Choroid plexus epithelial cell (primary cell): ENCODE measurements at places on chromosomes 6 and 20.

GRCh38 chr20:51036827-51037531 lies 14.1 kb upstream of the KCNG1 start:
- no peak for DNase-seq

DNA sequence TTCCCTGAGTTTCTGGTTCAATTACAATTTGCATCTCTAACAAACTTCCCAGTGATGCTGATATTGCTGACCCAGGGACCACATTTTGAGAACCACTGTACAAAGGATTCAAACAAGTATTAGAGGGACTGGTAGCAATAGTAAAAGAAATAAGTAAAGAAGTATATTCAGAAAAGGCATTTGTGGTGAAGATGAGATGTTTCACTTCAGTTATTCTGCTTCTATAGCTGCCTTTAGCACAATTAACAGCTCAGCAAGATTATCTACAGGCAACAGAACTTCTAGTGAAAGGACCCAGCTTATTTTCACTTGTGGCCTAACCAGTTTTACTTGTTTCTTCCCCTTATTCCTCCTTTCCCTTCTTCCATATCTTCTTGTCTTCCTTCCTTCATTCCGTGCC lies 149.4 kb downstream of the PHF3 start:
- no peak for DNase-seq

GRCh38 chr6:322259-322930 lies 30.1 kb downstream of the DUSP22 start:
- no peak for DNase-seq

GRCh38 chr6:108031968-108032367 lies 42.6 kb downstream of the OSTM1 start:
- DNase-seq, result no peak

GRCh38 chr6:153623496-153623895 lies 415.5 kb upstream of the OPRM1 start:
- no peak for DNase-seq

DNA sequence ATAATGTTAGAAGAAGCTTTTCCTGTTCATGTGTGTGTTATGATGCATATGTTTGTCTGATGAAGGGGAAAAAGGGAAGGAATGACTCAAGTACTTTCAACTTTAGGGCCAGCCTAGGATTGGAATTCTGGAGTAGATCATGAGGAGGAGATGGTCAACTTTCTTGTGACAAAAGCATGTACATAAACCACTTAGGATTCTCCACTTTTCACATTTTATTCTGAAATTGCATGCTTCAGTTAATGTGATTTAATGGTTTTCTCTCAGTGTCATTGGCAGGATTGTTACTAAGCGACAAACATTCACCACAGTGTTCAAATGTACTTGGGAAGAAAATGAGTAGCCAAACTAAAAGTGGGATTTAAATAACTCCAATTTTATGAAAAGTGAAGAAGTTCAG lies 80.1 kb downstream of the UTRN start:
- no peak for DNase-seq

GRCh38 chr6:153958860-153959259 lies 80.2 kb upstream of the OPRM1 start:
- no peak for DNase-seq

DNA sequence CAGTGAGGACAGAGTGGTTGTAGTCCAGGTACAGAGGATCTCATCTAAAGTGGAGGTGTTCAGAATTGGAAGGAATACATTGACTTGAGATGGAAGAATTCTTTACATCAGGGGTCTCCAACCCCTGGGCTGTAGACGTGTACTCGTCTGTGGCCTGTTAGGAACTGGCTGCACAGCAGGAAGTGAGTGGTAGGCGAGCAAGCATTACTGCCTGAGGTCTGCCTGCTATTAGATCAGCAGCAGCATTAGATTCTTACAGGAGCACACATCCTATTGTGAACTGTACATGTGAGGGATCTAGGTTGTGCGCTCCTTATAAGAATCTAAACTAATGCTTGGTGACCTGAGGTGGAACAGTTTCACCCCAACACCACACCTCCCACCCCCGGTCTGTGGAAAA lies 121.1 kb downstream of the CDKAL1 start:
- peak; percentile 54 for DNase-seq

GRCh38 chr20:32129863-32130262 lies 20.3 kb downstream of the TM9SF4 start:
- no peak for DNase-seq

- no peak for DNase-seq
Observed at GRCh38 chr6:44266347-44266746, 996 bp upstream of the NFKBIE start.

DNA sequence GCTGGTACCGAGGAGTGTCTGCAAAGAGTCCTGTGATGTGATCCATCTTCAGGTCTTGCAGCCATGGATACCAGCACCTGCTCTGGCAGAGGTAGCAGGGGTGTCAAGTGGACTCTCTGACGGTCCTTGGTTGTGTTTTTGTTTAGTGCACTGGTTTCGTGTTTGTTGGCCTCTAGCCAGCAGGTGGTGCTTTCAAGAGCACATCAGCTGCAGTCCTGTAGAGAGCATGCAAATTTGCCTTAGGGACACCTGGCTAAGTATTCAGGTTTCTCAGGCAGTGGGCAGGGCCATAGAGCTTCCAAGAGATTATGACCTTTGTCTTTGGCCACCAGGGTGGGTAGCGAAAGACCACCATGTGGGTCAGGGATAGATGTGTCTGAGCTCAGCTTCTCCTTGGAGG lies 14.5 kb upstream of the RGS17 start:
- no peak for DNase-seq

GRCh38 chr20:49850463-49851230 lies 38.0 kb downstream of the SLC9A8 start:
- DNase-seq, result no peak

DNA sequence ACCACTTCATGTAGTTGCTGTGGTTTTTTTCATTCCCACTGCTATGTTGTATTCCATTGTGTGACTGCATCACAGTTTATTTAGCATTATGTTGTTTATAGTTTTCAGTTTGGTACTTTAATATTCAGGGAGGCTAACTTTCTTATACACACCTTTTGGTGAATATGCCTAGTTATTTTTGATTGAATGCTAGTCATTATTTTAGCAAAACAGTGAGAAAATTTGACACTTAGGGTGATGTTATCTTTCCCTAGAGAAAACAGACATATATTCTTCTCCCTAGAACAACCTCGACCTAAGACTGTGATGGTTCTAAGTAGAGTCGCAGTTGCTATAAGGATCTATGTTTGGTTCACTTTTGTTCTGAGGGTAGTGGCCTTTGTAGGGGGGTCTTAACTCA lies 120.8 kb upstream of the B3GAT2 start:
- no peak for DNase-seq

DNA sequence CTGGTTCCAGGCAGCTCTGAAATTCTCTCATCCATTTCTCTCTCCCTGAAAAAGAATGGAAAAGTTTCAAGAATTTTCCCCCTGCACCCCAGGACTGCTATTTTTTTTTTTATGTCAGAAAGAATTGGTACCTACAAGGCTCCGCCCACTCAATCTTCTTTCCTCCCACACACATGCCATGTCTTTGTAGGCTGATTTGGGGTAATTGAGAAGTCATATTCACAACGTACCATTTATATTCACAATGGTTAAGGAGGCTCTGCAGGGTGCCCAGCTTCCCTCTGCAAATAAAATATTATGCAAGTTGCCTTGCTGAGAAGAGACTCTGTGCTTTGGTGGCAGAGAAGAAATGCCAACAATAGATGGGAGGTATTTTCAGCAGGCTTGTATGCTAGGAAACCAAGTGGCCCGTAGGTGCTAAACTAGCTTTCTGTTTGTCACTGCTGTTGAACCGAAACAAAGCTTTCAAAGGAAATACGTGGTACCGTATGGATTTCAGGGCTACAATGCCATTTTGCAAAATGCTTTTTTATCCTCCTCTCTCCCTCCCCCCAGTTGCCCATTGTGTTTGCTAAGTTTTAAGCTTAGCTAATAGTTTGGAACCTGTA lies 150.0 kb downstream of the PHACTR1 start:
- no peak for DNase-seq

DNA sequence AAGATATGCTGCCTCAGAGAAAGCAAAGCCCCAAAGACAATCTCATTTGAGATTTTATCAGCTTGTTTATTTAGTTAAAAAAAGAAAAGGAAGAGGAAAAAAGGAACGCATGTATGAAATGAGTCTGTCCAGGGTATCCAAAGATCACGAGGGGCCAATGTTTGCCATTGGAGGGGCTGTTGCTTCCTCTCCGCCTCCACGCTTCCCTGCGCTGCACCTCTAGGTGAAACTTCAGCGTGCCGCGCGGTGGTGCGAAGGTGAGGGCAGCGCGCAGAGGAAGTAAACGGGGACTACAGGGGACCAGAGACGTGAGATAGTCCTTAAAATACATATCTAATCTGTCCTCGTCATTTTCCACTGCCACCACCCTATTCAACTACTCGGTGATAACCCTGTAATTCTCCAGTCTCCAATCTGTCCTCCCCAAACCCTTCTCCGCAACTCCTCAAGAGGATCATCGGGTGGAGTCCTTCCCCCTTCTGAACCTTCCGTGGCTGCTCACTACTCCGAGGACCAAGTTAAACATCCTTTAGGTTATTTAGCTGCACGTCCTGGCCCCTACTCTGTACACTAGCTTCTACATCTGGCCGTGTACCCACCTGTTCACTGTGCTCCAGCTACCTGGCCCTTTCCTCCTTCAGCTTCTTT lies 1.1 kb upstream of the DCBLD1 start:
- no peak for DNase-seq

GRCh38 chr6:35166520-35166919 lies 25.4 kb upstream of the TCP11 start:
- DNase-seq, result no peak

GRCh38 chr6:129671442-129672340 lies 38.3 kb downstream of the ARHGAP18 start:
- DNase-seq, result peak; percentile 35

DNA sequence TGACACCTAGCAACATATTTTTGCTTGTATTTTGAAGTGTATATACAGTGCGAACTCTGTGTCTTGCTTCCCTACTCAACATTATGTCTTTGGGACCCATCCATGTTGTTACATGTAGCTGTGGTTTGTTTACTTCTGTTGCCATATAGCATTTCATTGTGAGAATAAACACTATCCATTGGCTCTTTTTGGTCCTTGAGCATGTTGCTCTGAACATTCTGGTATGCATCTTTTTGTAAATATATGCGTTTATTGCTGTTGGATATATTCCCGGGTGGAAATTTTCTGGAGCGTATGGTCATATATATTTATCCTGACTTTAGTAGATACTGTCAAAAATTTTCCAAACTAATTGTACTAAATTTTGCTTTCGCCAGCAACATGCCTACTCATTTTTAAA lies 222.5 kb upstream of the SPTLC3 start:
- no peak for DNase-seq

DNA sequence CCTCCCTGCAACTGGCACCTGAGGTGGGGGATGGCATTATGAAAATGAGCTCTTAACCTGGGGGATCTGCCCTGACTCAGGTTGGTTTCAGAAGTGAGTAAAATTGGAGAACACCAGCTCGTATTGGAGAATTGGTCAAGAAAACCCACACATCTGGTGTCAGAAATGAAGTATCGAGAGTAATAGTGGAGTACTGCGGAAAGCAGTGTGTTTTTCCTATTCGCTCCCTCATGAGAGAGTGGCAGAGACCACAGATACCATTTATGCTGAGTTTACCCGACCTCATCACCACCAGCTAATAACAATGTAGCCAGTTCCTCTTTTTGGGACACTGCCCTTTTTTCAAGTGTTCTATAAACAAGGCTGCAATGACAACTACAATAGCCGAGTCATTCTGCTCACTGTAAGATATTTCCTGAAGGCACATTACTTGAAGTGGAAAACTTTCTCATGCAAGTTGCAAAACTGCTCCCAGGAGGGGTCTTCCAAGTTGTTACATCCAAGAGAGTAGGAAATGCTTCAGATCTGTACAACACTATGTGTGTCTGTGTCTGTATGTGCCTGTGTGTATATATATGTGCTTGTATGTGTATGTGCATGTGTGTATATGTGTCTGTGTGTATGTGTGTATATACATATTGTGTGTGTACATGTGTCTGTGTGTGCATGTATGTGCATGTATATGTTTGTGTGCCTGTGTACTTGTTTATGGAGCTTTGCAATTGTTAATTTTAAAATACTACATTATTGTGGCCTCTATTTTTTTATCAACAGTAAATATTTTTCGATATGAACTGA lies 106.0 kb upstream of the CST7 start:
- DNase-seq, result no peak

GRCh38 chr6:49647476-49647875 lies 10.8 kb upstream of the RHAG start:
- no peak for DNase-seq

DNA sequence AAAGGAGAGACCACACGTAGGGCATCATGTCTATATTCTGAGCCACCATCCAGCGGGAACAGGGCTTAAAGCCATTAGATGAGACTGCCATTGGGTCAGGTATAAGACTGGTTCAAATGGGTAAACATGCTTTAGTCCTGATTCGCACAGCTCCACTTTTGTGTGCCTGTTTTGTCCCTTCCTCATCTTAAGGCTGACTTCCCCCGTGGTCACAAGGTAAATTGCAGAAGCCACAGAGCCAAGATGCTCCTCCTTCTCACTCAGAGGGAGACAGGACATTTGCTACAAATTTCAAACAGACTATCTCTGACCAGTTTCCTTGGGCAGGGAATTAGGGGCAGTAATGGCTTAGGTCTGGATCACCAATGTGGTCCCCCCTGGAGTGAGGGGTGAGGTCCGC lies 11.4 kb upstream of the IFNGR1 start:
- no peak for DNase-seq

- DNase-seq, result peak; percentile 69
Observed at GRCh38 chr20:2172305-2173175, 70.9 kb downstream of the STK35 start.

DNA sequence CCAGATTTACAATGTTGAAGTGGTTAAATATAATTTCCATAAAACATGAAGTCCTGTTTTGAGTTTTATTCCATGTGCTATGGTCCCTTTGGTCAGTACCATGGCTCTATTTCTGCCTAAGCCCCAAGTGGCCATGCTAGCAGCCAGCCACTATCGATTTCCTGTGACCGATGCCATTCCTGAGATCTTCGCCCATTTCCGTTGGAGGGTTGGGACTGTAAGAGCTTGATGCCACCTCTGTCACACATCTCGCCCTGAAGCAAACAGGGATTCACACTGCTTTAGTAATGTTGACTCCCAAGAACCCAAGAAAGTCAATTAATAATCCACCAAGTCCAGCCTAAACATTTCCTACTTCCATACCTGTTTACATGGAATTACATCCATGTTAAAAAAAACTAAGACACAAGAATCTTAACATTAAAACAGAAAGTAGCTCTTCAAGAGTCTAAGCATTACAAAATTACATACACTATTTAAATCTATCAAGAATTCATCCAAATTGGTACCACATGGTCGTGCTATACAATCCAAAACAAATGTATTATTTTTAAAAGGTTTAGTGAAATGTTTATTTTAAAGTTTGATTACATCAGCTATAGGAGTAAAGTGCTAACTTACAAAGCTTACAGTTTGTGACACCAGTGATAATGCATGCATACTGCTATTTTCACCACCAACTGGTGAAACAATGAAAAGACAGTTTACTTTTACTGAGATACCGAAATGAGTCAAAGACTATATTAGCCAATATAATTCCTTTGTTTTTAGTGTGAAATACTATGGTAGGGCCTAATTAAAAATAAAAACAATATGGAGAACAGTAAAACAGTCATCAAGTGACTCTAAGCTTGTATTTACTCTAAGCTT lies 2.5 kb downstream of the RBM39 start:
- DNase-seq, result peak; percentile 65
